Stomach (tissue), 19 donors: ENCODE measurements at places on chromosomes 4 and X. TPM values are rescaled to one million over a fixed set of nuclear protein-coding genes. Genes with fewer than 3 reads are reported as not detected.
A peak's percentile ranks its signal among the peaks of the same experiment; 100 is the strongest.

GRCh38 chrX:53918702-53919101 is 125.6 kb downstream of the PHF8 start:
- no peak for DNase-seq

The CTSO gene
- 11.6 TPM for total RNA-seq

DNA sequence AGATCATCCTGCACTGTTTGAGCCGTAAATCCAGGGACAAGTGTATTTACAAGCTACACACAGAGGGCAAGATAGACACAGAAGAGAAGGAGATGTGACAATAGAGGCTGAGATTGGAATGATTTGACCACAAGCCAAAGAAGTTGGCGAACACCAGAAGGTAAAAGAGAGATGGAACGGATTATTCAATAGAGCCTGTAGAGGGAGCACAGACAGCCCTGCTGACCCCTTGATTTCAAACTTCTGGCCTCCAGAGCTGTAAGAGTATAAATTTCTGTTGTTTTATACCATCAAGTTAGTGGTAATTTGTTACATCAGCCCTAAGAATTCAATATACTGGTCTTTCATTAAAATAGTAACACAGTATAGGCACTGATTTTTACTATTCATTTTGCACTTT is 447.8 kb downstream of the FAT4 start:
- no peak for DNase-seq

DNA sequence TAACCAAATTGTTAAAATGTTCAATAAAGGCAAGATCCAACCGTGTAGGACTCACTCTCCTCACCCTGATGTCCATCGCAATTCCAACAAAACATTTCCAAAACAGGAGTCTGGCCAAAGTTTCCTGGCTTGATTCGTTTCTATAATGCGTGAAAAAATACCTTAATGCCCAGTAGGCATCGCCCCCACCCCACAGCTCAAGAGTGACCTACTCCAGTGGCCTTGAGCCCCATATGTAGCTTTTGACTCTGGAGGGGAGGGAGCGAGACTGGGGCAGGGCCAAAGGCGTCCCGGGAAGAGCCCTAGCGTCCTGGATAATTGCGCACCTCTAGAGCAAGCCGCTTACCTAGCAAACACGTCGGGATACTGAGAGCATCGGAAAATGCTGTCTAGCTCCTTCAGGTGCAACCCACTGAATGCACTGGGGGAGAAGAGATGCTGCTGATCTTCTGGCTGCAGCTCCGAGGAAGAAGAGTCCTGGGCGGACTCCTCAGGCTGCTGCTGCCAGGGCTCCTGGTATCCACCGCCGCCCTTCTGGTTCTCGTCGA is 55.6 kb upstream of the NKAP start:
- DNase-seq, result no peak

DNA sequence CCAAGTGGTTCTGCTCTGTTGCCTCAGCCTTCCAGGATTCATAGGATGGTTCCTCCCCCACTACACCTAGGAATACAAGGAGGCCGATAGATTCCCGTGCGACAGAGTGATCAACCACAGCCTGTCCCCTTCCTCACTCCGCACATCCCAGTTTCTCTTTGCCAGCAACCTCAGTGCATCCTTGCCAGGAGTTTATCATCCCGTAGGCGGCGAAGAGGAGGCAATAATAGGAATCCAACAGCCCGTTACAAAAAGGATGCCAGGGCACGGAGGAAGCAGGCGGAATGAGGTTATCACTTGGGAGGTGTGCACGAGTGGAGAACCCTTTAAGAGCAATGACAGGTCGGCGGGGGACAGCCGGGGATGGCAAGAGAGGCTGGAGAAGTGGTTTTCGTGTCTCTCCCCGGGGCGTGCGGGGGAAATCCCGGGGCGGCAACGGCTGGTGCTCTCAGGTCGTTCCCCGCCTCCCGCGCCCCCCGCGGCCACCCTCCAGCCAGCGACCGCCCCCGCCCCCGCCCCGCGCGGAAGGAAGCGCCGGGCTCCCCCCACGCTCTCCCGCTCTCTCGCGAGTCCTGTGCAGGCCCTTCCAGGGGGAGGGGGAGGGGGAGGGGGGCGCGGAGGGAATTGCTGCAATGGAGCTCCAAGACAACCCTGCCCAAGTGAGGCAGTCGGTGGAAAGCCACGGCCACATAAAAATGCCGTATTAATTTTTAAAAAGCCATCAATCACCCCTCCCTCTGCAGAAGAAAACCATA is 1.6 kb downstream of the PPP3CA start:
- DNase-seq, result peak; percentile 33

The MAGEB3 gene
- total RNA-seq, result not detected

DNA sequence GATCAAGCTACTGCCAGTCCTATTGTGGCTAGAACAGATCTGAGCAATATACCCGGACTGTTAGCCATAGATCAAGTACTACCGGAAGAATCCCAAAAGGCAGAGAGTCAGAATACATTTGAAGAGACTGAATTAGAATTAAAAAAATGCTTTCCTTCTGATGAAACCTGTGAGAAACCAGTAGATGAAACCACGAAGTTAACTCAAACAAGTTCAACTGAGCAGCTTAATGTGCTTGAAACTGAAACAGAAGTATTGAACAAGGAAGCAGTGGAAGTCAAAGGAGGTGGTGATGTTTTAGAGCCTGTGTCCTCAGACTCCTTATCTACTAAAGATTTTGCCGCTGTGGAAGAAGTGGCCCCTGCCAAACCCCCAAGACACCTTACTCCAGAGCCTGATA is 46.8 kb downstream of the WDR44 start:
- DNase-seq, result no peak

The GAGE12E gene
- not detected for total RNA-seq

DNA sequence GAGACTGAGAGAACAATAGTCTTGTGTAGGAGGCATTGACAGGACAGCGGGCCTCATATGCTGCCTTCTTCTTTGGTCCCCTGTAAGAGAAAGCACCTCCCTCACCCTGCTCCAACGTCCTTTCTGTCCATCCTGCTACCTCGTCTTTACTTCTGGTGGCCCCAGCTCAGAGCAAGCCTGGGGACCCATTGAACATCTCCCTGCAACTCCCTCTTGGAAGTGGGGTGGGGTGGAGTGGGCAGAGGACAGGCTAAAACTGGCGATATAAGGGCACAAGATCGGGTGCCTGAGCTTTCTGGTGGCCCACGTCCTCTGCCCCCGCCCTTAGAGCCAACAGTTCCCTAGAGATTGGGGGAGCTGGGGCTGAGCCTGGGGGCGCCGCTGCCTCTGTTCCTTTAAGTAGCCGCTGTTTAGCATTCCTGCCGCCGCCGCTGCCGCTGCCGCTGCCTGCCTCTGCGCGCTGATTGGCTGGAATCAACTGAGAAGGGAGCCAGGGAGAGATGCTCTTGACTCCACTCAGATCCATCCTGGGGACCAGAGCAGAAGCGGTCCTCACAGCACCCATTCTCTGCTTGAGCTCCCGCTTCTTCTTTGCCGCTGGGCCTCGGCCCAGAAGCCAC is at the start of gene DLG3:
TSS of gene DLG3 (plus strand) at position 510 of the 620 bp plus-strand sequence. CDS start 367 bp downstream, outside the sequence.
- DNase-seq, result peak; percentile 66

The ADAMTS3 gene
- 6.8 TPM for total RNA-seq

The MMRN1 gene
- total RNA-seq, result 0.58 TPM

- no peak for DNase-seq
Measured at GRCh38 chr4:8251110-8251883, 18.3 kb upstream of the HTRA3 start.

GRCh38 chr4:102259081-102259480 is 86.2 kb downstream of the SLC39A8 start:
- DNase-seq, result no peak

The GLRA2 gene
- total RNA-seq, result not detected

- DNase-seq, result no peak
Measured at GRCh38 chrX:49960061-49960460, 37.7 kb downstream of the CLCN5 start.

- no peak for DNase-seq
Measured at GRCh38 chr4:122731676-122732075, 828 bp upstream of the BBS12 start.

GRCh38 chr4:60081839-60082238 is 1118.3 kb upstream of the ADGRL3 start:
- DNase-seq, result no peak

GRCh38 chr4:85829276-85830051 is 354.5 kb downstream of the ARHGAP24 start:
- peak; percentile 32 for DNase-seq

DNA sequence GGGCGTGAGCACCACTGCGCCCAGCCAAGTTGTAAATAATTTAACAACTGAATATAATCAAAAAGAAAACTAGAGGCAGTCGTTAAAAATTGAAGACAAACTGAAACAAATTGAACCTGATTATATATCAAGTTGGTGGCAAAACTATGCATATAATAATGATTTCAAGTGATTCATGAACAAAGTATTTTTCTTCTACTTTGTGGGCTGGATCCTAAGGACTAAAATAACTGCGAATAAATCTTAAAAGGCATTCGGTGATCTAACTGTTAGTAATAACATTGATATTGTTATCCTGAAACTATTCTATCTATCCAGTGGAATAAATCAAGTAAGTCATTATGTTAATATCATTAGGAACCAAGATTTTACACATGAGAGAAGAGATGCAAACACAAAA is 21.2 kb upstream of the USP9X start:
- DNase-seq, result no peak

DNA sequence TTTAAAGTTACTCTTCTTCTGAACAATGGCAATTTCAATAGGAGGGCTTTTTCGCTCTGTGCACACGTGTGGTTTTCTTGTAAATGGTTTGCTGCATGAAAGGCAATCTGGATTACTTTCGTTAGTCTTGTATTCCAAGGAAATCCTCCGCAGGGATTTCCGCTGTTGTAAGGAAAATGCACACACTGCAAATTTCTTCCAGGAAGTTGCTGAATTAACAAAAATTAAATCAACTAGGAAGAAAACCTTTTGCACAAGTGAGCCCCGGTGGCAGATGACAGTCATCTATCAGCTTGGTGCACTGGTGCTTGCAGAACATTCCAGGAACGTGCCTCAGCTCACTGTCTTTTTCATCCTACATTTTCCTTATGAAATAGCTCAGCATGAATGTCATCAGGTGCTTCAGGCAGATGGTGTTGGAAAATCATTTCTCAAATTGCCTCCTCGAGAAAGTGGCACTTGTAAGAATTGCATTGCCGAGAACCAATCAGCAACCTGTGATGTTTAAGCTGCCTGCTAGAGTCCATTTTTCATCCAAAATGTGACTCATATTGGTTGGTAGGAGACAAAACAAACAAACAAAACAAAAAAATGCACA is 272.4 kb upstream of the VCX start:
- DNase-seq, result no peak

GRCh38 chrX:70592091-70592490 is 147.5 kb downstream of the DLG3 start:
- DNase-seq, result no peak

GRCh38 chr4:95516528-95517017 is 32.2 kb downstream of the UNC5C start:
- no peak for DNase-seq

- no peak for DNase-seq
Measured at GRCh38 chr4:3658530-3658913, 107.7 kb upstream of the ADRA2C start.

DNA sequence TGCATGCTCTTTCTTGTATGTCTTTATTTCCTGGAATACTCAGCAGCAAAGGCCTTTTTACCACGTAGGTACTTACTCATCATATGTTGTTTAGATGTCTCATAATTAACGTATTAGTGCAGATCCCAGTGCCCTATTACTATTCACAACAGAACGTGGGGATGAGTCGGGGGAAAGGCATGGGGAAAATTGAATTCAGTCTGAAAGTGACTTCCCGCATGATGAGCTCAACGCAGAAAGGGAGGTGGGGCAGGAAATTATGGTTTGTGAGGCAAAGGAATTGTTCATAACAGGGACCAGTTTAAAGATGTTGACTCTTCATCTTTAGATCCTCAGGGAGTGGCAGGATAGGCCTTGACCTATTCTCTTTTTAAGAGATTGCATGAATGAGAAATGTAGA is 2.0 kb upstream of the TMPRSS11D start:
- no peak for DNase-seq

The NOX1 gene
- not detected for total RNA-seq

DNA sequence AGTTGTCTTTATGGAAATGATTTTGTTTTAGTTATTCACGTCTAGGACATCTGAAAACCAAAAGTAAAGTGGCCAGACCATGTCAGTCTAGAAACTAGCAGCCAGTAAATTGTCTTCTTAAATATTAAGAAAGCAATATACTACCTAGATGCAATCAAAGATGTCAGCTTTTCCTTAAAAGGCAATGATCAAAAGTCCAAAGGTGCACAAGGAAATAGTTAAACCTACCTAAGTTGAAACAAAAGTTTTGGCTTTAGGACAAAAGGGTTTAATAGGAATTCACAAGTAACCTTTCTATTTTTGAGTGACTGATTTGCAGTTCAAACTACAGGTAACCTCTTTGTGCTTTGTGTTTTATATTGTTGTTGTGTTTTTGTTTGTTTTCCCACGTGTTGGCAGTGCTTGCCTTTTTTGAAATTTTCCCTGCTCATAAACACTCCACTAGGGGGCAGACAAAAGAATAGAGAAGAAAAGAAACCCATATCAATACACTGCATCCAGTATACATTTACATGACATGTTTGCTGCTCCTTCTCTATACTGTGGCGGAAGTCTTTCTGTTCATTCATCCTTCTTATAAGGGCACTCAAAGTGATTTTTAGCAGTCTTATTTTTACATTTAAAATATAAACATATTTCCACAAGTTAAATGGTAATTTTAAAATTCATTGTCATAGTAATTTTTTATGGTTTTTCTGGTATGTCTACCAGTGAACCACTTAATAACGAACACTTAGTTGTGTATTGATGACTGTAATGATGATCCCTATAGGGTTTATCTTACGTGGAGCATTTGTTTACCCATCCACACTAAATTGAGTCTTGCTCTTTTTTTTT is 62.7 kb downstream of the GAB1 start:
- DNase-seq, result no peak

- DNase-seq, result no peak
Measured at GRCh38 chr4:1232661-1233621, 16.0 kb downstream of the CTBP1 start.

- peak; percentile 27 for DNase-seq
Measured at GRCh38 chrX:110318664-110318968, 731 bp upstream of the AMMECR1 start.

GRCh38 chrX:21559417-21559816 is 98.7 kb downstream of the KLHL34 start:
- no peak for DNase-seq

GRCh38 chr4:139736274-139736660 is 70.6 kb downstream of the MGST2 start:
- DNase-seq, result no peak

GRCh38 chr4:155496294-155496626 is 119.5 kb upstream of the MAP9 start:
- no peak for DNase-seq

The F8A1 gene
- 1.2 TPM for total RNA-seq

The PORCN gene
- total RNA-seq, result 8.7 TPM

DNA sequence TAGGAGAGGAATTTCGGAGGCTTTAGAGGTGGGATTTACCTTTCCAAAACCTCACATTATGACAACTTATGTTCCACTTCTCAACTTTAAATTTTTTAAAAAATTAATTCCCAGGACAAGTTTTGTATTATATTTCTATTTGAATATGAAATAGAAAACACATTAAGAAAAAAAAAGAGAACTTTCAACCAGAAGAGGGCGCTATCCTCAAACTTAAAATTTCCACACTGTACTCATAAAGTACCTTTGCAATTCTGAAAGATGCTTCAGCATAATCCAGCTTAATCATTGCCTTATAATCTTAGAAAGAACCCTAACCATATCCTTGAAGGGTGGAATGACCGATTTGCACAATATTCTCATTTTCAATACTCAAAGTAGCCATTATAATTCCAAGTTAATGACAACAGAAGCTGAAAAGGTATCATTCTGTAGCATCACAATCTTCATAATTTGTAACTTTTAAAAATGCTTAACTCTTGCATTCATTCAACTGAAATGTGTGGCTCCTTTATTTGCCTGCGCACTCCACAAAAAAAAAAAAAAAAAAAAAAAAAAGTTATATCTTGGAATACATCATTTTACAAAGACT is 158.0 kb downstream of the KCNIP4 start:
- peak; percentile 44 for DNase-seq

The MEPE gene
- total RNA-seq, result not detected
